Fibroblast of skin of back (primary cell): ENCODE measurements at places on chromosomes 6 and 20.
A peak's percentile ranks its signal among the peaks of the same experiment; 100 is the strongest.

GRCh38 chr6:43277643-43278523 lies 20.2 kb upstream of the SLC22A7 start:
- DNase-seq, result peak; percentile 42

- peak; percentile 96 for DNase-seq
Measured at GRCh38 chr6:166025149-166025898, 142.3 kb downstream of the TBXT start.

GRCh38 chr6:11774426-11774825 lies 4.2 kb downstream of the ADTRP start:
- no peak for DNase-seq

GRCh38 chr20:13085275-13085674 lies 76.5 kb downstream of the SPTLC3 start:
- no peak for DNase-seq

GRCh38 chr20:39588148-39588757 lies 626.1 kb downstream of the DHX35 start:
- DNase-seq, result no peak

- no peak for DNase-seq
Measured at GRCh38 chr6:132749111-132749510, 8.6 kb downstream of the VNN2 start.

- DNase-seq, result no peak
Measured at GRCh38 chr20:33878583-33878982, 67.4 kb downstream of the CHMP4B start.

GRCh38 chr20:24411003-24411833 lies 58.2 kb upstream of the SYNDIG1 start:
- no peak for DNase-seq
